ENCODE measurements at places on chromosomes 3 and 15.

DNA sequence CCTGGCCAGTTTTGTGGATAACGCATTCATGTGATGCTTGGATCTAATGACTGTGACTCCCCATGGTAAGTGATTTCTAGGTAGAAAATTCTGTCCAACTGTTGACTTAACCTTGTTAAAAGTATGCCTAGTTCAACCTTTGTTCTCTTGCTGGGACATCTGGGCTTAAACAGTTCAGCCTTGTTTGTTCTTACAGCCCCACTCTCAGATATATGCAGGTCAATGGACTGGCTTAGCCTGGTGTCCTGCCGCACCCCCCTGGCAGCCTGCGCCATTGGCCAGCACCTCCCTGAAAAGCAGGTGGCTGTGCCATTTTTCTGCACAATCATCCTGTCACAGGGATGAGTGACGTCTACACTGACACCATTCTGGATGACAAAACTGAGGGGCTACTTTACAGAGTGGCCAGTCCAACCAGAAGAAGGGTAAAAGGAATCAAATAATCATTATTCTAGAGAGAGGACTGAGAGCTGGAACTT lies 244.7 kb upstream of the ONECUT1 start:
- DNase-seq: no peak

GRCh38 chr3:57755368-57755675 lies 787 bp upstream of the SLMAP start:
- DNase-seq: no peak

DNA sequence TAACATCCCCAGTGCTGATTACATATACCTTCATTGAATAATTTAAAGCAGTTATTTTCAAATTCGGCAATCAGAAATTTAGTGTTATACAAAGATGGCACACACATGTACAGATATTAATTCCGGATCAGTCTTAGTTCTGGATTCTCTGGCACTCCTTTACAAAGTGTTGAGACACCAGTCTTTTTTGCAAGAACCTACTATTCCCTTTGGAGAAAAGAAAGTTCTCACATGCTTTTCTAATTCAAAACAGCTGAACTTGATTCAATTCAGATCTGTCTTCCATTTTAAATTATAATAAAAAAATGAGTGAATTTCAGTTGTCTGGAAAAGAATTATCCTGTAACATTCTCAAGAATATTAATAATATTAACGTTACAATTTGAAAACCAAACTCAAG lies 20.4 kb downstream of the CCDC191 start:
- DNase-seq: no peak

DNA sequence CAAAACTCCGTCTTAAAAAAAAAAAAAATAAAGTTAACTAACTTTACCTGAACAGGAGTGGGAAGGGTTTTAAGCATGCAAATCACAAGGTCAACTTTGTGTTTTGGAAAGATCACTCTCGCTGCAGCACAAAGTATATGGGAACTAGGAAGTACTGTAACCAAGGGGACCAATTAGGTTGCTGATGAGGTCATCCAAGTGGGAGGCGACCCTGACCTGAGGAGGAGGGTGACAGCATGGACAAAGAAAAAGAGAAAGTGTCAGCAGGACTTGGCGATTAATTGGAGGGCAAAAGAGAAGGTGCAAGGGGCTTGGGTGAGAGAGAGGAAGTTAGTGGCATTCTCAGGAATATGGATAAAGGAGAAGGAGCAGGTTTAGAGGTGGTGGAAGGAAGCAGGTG lies 89.5 kb upstream of the ZBED2 start:
- DNase-seq: no peak

GRCh38 chr15:39273717-39274411 lies 307.0 kb upstream of the THBS1 start:
- no peak for DNase-seq

GRCh38 chr3:146306656-146307455 lies 56.0 kb upstream of the PLSCR4 start:
- no peak for DNase-seq

DNA sequence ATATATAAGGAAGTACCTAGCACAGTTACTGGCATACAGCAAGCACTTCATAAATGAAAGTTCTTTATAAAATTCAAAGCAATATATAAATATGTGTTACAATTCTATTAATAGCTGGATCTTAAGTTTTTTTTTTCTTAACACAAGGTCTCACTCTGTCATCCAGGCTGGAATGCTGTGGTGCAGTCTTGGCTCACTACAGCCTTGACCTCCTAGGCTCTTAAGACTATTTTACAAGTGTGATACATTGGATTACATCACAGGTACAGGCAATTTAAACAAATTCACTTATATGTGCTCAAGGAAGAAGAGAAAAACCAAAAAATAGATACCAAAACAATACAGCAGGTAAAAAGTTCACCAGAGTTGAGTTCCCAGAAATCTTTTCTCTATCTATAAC lies 60.6 kb downstream of the ZNF280D start:
- no peak for DNase-seq

- DNase-seq: no peak
These were observed 90.2 kb upstream of the LMOD3 start for GRCh38 chr3:69212411-69213160.

DNA sequence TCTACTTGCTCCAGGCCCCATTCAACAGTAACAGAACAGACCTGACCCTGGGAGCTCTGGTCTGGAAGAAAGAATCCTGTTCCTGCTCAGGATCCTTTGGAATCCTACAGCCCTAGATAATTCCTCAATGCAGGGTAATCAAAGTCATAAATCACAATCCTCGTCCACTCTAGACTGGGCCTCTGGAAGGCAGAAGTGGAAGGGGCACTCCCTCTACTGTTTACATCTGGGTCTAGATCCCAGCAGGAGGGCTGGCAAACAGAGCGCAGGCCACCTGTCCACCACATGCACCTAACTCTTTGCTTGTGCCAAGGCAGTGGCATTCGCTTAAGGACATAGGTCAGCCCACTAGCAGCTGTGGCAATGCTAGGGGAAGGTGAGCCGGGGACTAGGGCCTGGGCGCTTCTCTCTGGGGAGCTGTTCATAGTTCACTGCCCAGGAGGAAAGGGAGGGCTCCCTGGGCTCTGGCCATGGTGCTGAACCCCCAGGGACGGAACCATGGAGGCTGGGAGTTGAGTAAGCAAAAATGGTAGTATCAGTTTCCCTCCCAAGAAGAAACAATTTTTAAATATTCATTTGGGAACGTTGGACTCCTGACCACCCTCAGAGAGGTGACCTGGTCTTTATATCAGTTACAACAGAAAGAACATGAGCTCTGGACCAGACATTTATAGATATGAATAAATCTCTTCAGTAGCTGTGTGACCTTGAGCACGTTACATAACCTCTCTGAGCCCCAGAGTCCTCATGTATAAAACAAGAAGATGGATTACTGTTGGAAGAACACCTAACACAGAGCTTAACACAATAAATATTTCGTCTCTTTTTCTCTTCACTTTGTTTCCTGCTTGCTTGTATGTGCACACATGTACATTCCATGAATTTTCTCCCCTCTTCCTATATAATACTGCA lies 90.2 kb downstream of the NTRK3 start:
- DNase-seq: no peak

DNA sequence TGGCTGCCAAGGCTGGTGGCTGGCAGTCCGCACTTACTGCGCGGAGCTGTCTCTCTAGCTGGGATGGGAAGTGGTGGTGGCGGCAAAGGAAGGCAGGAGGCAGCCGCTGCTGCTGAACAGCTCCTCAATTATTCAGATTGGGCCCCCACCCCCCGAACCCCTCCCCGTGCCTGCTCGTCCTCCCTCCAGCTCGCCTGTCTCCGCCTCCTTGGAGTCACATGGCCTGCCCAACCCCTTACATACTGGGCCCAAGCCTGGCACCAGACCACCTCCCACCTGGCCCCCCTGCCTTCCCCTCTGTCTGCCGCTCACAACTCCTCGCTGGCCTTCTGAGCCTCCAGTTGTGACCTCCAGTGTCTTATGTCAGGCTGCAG lies at the start of gene SLC7A14:
TSS of gene SLC7A14 (minus strand) at position 139 of the 374 bp plus-strand sequence. CDS start 59,139 bp downstream, outside the sequence.
- DNase-seq: no peak

- no peak for DNase-seq
These were observed 57.3 kb downstream of the MAP6D1 start for GRCh38 chr3:183768114-183768513.

GRCh38 chr3:152266221-152266995 lies 2.3 kb upstream of the MBNL1 start:
- DNase-seq: no peak

DNA sequence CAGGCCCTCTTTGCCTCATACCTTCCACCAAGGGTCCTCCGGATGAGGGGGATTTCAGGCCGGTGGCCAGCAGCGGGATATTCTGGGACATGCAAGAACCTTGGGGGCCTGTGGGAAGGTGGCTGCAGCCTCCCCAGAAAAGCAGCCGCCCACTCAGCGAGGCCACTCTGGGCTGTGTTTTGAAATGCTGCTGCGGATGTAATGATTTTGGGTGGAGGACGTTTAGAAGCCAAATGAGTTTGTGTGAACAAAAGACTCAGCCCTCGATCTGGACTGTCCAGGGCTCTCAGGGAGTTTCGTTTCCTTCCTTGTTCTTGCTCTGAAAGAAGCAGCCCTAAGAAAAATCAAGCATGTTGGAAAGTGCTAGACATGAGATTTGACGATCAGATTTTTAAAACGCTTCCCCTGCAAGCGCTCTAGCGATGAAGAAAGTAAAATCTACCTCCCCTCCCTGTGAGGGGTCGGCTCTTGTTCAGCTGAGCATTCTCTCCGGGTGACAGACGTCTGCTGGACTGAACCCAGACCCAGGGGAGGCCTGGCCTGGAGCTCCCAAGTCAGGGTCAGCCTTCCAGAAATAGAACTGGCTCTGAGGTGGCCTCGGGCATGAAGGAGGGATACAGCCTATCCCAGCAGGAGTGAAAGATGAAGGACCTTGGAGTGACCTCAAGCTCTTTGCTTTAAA lies 12.9 kb downstream of the HEG1 start:
- DNase-seq: no peak

- no peak for DNase-seq
These were observed 39.0 kb downstream of the CYP19A1 start for GRCh38 chr15:51299187-51300015.

DNA sequence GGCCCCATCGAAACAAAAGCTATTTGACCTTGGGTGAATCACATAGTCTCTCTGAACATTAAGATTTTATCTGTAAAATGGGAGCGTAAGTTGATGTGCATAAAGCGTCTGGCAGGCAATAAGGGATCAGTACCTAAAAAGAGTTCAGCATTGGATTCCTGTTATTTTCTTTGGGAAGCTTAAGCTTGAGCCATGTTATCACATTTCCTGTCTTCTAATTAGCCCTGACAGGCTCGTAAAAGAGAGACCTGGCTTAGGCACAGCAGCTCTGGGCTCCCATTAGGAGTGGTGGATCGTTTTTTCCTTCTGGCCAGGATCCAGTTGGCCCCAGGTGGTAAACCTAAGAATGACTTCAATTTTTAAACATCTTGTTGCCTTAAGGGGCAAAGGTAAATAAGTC lies 26.0 kb upstream of the CA12 start:
- no peak for DNase-seq

- no peak for DNase-seq
These were observed 138.8 kb downstream of the SV2B start for GRCh38 chr15:91238644-91239425.

GRCh38 chr15:43208052-43209002 lies 12.5 kb downstream of the EPB42 start:
- no peak for DNase-seq

DNA sequence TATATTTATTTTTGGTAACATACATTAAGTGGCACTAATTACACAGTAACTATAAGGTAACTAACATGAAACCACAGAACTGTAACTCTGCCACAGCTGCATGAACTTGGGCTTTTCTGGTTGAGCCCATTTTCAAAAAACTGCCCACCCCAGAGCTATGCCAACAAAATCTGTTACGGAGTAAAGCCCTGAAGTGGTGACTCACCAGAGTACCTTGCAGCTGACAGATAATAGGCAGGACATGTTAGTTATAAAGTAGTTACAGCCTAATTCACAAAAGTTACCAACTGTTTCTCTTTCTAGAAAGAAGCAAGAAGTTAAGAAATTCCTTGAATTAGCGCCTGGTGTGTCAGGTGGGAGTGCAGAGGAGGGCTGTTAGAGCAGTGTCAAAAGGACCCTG lies 1.5 kb upstream of the GPX1 start:
- DNase-seq: no peak

DNA sequence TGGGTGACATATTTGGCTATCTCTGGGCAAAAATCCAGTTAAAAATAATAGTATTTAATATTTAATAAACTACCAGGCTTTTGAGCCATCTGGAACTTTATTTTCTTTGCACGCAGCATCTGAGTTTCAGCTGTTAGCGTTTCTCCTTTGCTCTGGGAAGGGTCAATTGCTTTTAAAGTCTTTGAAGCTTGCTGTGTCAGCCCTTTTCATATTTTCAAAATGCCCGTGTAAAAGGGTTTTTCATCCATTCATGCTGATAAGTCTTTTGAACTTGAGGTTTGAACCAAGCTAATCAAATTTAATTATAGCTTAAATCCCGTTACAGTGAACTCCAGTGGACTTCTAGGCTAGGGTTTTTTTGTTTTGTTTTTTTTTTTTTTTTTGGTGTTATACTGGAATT lies 79.1 kb downstream of the SLC25A26 start:
- no peak for DNase-seq

GRCh38 chr3:13623101-13623654 lies 74.3 kb downstream of the FBLN2 start:
- DNase-seq: no peak

DNA sequence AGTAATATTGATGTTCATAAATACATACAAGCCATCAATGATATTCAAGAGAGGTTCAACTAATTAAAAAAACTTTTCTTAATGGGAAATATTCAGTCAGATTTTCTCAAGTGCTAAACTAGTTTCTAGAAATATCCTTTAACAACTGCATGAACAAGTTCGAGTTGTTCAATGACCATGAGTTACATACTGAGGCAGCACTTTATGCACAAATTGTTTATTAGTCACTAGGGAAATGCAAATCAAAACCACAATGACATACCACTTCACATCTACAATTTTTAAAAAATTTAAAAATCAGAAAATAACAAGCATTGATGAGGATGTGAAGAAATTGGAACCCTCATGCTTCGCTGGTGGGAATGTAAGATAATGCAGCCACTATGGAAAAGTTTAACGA lies 62.4 kb downstream of the RAD18 start:
- no peak for DNase-seq

DNA sequence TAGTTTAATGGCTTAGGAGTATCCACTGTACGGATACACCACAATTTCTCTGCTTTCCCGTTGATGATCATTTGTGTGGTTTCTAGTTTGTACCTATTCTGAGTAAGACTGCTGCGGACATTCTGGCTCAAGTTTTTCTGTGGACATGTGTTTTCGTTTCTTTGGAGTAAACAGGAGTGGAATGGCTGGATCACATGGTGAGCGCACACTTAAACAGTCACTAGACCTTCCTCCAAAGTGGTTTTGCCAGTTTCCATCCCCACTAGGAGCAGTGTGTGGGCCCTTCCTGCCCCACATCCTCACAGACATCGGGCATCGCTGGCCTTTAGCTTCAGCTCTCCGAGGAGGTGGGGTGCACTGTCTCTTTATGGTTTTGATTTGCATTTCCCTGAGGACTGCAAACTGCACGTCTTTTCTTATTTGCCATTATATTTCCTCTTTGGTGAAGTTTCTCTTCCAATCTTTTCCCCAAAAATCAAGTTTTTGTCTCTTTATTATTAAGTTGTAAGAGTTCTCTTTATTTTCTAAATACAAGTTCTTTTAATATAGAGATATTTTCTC lies 94.1 kb downstream of the VGLL4 start:
- DNase-seq: no peak
